ENCODE measurements at places on chromosomes 7 and 10.
A peak's percentile ranks its signal among the peaks of the same experiment; 100 is the strongest.

DNA sequence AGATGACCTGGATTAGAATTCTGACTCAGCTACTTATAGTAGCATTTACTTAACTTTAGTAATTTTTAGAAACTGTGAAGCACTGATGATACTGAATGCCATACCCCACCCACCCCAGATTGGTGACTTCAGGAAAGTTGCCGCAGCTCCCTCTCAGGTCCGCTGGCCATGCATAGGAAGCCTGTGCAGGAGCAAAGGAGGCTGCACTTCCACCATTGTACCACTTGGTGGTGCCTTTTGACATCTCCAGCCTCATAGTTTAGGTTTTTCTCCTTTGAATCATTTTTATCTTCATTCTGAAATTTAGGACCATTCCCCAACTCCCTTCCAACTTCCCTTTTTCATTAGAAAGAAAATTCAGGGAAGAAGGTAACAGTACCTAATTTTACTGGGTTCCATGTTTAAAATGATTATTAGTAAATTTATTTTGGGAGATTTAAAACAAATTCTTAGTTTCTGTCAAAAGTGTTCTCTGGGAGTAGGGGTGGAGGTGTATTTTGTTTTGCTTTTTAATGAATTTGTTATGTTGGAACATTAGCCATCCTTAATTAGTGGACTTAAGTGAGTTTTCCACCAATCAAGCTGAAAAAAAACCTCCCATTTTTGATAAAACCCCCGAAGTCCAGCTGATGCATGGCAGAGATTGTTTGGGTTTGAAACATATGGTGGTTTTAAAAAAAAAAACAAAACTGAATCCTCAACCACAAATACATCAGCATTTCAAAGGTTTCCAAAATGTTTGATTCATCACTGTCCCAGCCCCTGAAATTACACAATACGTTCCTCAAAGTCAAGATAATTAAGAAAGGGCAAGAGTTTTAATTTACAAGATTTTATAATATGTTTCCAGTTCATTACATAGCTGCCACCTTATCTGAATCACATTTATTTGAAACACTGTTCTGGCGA lies 109.6 kb downstream of the WNT2 start:
- peak; percentile 56 for DNase-seq

GRCh38 chr10:48506147-48506917 lies 98.5 kb downstream of the ARHGAP22 start:
- DNase-seq, result peak; percentile 60

GRCh38 chr10:77619964-77620703 lies 17.5 kb downstream of the KCNMA1 start:
- DNase-seq, result no peak

DNA sequence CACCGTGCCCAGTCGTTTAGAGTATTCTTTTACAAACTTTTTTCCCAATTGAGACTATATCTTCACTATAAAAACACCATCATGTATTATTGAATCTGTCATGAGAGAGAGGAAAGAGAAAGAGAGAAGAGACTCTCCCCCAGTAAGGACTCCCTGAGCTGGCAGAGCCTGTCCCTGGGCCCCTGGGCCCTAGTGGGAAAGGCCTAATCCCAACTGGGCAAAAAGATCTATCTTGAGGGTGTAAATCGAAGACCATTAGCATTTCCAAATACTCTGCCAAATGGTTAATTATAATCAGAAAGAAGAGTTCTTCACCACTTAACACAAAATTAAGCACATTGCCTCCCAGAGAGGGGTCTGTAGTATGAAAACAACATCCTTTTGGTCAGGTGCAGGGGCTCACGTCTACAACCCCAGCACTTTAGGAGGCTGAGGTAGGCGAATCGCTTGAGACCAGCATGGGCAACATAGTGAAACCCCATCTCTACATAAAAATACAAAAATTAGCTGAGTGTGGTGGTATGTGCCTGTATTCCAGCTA lies 108.2 kb downstream of the SKIDA1 start:
- no peak for DNase-seq

DNA sequence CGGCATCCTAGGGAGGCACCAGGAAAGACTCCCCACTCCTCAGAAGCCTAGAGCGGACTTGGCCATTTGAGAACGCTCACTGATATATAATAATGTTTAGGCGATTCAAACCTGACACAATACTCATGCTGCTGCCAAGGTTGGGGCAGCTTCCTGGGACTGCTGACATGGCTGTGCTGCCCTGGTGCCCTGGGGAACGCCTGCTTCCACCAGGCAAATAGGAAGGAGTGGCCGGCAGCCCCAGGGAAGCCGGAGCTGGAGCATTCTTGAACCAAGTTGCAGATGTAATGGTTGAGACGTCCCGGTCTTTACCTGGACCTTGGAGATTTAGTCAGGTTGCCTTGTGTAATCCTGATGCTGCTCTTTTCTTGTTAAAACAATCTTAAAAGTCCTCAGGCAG lies 8.8 kb downstream of the GDF10 start:
- DNase-seq, result no peak

DNA sequence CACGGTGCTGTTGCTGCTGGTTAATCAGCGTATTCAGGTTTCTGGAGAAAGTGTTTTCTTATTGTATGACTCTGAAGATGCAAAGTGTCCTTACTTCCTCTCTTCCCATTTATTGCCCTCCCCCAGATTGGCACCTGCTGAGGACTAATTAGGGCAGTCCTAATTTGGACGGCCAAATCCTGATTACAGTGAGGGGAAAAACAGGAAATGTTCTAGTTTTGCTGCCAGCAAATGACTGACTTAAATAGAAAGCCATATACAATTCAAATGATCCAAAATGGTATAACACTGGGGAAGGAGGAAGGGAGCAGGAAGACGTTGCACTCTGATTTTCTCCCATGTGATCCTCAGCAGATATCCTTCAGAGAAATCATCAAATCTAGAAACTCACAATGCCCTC lies 222.4 kb upstream of the LRGUK start:
- DNase-seq, result no peak

DNA sequence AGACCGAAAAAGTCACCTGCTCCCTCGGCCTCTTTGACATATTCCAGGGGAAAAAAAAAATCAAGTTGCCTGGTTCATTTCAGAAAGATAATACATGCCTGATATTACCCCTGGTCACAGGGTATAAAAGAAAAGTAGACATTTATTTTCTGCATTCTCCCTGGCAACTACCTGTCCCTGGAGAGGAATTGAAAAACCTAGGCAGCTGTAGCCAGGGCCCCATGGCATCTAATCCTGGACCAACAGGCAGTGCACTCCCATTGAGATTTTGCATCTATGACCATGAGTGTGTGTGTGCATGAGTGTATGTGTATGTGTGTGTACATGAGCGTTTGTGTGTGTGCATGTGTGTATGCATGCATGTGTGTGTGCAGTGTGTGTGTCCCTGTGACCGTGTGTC lies 338.2 kb upstream of the PFKP start:
- DNase-seq, result no peak

- no peak for DNase-seq
Measured at GRCh38 chr10:79045566-79046175, 23.1 kb upstream of the ZMIZ1 start.

DNA sequence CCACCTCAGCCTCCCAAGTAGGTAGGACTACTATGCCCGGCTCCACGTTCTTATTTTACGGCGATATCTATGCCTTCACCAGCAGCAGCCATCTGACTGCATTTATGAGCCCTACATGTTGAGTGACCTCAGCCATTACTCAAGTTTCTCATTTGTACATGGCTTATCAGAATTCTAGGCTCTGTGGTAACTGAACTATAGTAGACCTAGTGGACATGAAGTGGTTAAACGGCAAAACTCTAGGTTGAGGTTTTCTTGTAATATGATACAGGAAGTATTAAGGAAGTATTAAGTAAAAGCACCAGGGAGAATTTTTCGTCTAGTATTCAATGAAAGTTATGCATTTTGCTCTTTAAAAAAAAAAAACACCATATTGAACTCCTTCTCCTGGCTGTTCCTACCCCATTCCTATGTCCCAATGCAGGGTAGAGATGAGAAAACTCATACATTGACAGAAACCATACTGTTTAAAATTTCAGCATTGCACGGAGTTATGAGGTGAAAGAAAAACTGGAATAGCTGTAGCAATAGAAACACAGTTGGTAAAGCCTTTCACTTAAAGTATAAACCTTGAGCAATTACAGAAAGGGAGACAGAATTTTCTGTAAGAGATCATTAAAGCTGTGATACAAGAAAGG lies 39.8 kb upstream of the EPC1 start:
- DNase-seq, result no peak

DNA sequence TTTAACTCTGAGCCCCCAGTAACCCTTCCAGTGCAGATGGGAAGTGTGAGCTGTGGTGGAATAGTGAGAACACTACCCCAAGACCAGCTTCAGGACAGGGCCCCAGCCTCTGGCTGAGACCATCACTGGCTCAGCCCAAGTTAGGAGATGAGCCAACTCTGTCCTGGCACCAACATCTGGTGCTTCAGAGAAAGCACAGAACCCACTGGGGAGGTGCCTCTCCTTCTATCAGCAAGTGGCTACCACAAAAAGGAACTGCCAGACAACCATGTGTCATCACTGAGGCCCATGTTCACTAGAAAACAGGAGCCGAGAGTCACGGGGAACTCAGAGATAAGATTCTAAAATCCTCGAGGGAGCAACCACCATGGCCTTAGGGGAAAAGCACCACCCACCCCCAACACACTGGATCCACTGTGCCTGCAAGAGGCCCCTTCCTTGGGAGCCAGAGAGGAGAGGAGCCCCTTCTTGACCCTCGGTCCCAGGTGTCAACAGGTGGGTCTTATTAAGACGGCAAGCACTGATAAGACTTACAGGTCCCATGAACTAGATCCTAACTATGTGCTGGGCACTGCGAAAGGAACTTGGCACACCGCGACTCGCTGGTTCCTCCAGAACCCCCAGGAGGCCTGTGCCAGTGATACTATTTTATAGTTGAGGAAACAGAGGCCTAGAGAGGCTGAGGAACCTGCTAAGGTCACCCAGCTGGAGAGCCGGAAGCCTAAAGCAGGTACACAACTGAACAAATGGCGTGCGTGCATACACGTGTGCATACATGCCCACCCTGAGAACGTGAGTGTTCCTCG lies 102.7 kb downstream of the FAM53B start:
- DNase-seq, result peak; percentile 7

DNA sequence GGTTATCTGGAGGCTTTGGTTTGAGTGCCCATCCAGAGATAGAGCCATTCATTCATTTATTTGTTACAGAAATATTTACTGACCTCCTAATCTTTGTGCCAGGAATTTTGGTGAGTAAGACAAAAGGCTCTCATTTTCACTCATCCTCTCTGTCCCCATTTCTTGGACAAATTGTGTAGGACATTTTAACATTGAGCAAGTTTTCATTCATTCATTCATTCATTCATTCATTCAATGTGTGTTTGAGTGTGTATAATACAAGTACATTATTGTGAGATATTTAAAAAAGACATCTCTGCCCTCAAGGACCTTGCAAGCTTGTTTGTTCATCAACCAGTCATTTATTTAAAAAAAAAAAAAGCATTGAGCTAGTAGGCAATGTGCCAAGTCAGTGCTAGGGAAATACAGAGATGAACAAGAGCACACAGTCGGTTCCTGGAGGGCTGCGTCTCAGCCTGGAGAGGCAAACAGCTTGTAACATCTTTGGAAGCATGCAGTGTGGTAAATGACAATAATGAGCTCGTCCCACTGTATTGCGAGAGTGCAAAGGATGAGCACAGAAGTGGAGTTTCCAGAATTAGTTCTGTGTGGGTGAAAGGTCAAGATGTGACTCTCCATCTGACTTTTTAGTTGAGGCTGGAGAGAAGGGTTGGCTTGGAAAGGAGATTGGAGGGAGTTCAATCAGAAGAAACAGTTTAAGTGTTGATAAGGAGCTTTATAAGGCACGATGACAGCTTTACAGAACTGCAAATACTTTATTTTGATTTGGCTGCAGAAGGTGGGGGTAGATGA lies 50.5 kb upstream of the HBP1 start:
- DNase-seq, result no peak

DNA sequence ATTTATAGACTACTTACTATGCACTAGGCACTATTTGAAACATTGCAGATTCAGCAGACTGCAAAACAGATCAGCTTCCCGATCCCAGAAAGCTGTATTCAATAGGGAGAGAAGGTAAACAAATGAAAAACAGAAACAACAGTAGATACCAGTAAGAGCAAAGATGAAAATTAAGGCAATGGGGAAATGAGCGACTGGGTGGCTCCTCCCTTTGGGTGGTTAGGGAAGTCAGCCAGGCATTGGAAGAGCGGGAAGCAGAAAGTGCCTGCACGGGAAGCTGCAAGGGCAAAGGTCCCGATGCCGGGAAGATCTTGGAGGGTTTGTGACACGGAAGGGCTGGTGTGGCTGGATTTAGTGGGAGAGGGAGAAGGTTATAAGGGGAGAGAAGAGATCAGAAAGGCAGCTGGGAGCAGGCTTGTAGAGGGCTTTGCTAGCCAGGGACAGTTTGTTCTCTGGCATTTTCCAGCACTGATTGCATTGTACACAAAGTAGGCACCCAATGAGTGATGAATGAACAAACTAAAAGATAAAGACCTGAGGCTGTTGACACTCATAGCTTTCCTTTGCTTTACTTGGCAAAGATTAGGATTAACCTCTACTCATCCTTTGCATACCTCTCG lies 67.8 kb downstream of the NAMPT start:
- peak; percentile 34 for DNase-seq

DNA sequence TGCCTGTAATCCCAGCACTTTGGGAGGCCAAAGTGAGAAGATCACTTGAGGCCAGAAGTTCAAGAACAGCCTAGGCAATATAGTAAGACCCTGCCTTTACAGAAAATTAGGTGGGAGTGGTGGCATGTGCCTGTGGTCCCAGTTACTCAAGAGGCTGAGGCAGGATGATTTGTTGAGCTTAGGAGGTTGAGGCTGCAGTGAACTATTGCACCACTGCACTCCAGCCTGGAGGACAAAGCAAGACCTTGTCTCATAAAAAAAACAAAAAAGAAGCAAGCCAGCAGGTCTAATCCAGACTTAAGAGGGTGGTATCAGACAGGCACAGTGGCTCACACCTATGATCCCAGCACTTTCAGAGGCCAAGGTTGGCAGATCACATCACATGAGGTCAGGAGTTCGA lies 24.5 kb upstream of the KCTD7 start:
- DNase-seq, result no peak

GRCh38 chr7:33923440-33924229 lies 18.3 kb downstream of the BMPER start:
- DNase-seq, result no peak

GRCh38 chr7:66296001-66296521 lies 90.9 kb downstream of the TPST1 start:
- DNase-seq, result no peak

DNA sequence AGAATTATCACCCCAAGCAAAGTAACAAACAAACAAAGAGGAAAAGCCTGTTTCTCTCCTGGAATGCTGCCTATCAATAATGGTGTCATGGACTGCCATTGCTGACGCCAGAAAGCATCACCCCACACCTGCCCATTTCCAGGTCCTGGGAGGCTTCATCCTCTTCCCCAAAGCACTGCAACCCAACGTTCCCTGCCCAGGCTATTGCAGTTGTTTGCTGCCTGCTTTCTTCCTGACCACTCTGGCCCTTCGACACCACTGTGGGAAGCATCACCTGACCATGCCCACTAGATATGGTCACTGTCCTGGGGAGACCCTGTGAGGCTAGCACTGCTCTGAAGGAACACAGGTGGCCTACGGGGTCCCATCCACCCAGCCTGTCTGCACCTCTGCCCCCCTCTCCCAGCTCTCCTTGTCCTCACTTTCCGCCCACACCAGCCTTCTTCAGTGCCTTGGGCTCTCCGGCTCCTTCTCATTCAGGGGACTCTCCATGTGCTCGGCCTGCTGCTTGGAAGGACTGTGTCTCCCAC lies 439.6 kb downstream of the GLRX3 start:
- no peak for DNase-seq

GRCh38 chr10:27611236-27611635 lies 107.1 kb downstream of the RAB18 start:
- DNase-seq, result peak; percentile 79

- DNase-seq, result no peak
Measured at GRCh38 chr10:73827346-73828089, 16.1 kb upstream of the NDST2 start.
